Brain microvascular endothelial cell (primary cell): ENCODE measurements at places on chromosomes 2 and 18.

GRCh38 chr2:35891936-35892335, 463.6 kb upstream of the CRIM1 start:
- no peak for DNase-seq

DNA sequence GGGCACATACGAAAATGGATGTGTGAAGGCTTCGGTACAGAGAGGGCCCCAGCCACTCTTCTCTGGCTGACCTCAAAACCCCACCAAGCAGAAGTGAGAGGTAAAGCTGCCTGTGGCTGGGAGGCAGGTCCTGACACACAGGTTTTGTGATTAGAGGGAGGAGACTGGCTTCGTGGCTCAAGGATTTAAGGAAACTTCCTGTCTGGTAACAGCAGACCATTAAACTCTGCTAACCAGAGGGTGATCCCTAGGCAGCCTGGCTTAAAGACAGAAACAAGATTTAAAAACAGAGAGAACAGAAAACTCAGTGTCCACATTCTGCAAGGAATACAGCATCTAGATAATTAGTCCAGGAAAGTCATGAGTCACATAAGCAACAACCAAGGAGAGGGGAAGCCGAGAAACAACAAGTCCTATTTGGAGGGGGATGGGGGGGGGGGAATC, 101.9 kb downstream of the NFATC1 start:
- DNase-seq = no peak

DNA sequence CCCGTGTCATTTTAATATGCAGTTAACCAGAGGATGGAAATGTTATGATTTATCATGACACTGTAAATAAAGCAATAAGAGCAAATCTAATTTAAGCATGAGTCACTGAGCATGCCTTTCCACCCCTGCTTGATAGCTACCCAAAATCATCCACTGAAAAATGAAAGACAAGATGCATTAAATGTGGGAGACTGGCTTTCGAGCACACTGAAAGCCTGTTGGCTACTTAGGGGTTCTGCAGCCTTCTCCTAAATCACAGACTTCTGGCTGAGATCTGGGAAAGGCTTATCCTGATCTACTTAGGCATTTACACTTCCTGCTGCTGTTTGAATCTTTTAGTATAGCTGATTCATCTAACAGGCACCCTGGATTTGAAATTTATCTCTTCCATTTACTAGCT, 778.3 kb upstream of the CDH7 start:
- DNase-seq = no peak

DNA sequence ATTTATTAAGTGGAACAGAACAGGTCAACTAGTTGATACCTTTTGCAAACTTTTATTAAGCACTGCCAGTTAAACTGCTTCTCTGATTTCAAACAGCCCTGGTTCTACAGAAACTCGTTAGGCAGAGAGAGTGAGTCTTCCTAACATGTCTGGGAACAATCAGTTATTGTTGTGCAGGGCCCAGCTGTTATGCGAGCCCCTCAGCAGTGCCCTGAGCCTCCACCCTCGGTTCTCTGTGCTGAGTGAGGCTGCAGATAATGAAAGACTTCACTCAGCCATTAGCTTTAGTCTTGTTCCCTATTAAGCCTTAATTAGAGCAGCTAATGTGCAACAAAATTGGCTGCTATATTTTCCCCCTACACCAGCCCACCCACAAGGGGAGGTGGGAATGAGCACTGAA, 39.6 kb downstream of the KCTD18 start:
- no peak for DNase-seq

DNA sequence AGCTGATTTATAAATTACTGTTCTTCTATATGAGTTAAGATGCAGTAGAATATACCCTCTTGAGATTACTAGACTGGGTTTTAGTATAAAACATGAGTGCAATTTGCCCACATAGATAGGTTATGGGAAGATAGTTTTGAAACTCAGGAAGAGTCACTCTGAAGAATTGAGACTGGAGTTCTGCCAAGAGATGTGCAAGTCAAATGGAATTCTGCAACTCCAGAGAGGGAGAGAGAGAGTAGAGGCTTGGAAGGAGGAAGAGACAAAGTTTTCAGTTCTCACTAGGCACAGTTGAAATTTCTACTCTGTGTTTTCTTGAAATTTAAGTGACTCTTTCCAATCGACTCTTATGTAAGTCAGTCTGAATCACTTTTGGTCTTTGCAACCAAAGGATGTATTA, 878.8 kb downstream of the TSN start:
- peak; percentile 85 for DNase-seq

DNA sequence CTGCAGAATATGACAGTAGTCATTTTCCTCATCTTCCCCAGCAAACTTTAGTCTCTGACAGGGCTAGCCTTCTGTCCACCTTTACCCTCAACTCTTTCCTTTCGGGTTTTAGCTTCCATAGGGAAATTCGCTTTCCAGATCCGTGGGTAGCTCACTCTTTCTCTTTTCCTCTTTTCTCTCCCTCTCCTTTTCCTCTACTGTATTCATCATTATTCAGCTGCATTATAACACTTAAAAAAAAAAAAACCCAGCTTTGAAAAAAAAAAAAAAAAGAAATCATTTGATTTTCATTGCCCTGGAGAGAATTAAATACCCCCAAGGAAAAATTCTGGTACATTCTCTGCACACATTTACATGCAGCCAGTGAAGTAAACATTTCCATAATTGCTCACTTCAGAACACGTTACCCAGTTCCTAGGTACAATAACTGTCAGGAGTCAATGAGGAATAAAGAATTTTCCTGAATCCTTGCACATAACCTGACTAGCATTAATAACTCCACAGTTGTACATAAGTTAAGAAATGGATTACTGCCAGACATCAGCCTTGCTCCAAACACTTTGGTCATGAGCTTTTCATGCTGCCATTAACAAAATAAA, 63.5 kb downstream of the ZNF521 start:
- no peak for DNase-seq

DNA sequence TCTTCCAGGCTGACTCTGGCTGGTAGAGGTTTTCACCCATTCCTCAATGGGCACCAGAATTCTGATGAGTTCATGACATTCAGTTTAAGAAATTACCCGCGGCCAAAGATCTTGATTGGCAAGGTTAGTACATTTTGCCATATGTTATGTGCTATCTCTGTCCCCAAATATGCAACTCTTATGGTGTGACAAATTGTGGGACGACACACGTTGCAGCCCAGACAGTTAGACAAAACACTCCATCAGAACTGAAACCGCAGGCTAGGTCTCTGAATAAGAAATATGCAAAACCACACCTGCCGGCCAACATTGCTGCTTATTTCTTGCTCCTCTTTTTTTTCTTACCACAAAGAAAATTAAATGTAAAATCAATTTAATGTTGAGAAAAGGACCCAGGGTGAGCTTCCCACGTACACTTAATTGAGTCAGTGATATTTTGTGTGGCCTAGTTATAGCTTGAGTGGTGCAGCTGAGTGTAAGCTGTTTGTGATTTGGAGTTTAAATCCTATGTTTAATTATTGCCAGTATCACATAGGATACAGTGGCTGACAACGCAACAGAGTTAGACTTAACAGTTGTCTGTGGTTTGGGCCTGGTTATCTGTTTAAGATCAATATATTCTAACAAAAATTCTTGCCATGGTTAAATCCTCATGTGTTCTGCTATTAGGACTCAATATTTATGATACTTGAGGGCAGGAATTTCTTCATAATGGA, 35.7 kb upstream of the LTBP1 start:
- DNase-seq = no peak

DNA sequence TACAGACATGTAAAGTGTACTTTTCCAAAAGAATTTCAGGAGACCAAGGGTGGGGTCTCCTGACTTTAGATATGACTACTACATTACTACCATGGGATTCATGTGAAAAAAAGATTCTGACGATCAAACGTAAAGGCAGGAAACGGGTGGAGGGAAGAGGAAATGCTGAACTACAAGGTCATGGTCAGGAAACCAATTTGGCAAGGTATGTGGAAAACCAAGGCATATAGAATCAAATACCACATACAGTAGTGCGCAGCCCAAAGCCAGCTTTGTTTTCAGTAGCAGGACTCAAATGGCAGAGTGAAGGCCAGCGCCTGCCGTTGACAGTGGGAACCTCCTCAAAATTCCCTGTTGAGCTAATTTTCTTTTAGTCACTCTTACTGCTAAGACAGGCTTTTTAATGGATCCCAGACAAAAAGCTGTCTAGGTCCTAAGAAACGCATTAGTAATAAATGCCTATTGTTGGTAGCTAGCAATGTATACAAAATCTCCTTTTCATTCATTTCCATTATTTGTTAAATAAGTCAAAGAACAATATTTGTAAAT, 57.6 kb upstream of the SERTAD2 start:
- DNase-seq = no peak

DNA sequence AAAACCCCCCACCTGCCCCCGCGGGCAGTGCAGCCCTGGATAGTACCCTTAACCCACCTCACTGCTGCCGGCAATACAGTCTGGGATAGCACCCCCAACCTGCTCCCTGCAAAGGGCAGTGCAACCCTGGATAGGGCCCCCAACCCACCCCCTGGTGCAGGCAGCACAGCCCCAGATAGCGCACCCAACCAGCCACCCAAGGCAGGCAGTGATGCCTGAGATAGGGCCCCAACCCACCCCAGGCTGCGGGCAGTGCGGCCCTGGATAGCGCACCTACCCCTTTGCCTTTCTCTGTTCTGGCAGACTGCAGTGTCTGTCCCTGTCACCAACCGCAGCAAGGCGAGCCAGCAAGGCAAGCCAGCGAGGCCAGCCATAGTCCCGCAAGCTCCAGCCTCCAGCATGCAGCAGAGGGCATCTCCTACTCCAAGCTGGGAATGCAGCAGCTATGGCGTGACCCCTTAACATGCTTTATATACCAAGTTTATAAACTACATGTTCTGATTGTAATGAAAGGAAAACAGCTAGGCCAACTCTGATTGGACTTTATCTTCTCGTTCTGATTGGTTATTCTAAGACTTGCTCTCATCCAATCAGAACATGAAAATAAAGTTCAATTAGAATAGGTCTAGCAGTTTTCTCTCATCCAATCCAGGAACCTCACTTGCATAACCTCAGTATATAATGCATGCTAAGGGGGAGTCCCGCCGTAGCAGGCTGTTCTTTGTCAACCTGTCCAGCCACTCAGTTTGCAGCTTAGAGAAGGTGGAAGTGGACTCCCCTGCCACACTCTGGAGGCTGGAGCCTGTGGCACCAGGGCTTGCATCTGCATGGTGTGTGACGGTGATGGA, 34.1 kb upstream of the ANKRD62 start:
- no peak for DNase-seq

DNA sequence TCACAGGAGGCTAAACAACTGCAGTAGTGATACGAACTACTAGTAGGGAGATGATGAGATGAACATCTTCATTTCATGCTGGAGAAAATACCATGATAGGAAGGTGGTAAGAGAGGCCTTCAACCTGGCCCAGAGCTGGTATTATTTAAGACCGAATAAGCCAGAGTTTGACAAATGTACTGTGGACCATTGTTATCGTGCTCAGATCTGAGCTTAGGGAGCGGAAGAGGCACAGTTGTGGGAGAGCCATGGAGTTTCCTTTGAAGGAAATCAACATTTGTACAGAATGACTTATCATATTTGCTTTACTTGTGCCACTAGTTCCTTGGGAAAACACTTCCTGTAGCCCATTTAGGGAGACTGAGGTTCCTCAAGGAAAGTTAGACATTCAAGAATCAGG, 260.6 kb upstream of the TNP1 start:
- no peak for DNase-seq

GRCh38 chr2:191486584-191487320, 191.2 kb upstream of the NABP1 start:
- peak; percentile 94 for DNase-seq

- DNase-seq = no peak
These were observed 168.6 kb downstream of the INHBB start for GRCh38 chr2:120514521-120514920.

- DNase-seq = no peak
These were observed 1085.8 kb downstream of the TDRD15 start for GRCh38 chr2:22209545-22209944.

GRCh38 chr2:225122583-225123486, 80.6 kb upstream of the DOCK10 start:
- peak; percentile 37 for DNase-seq
